Activated naive CD4-positive, alpha-beta T cell treated with anti-CD3 and anti-CD28 coated beads, Interleukin-2, amount 50 U/mL, for 16 hours (primary cell): ENCODE measurements at places on chromosomes 12 and 14.

GRCh38 chr14:105086833-105087307 lies 21.6 kb upstream of the GPR132 start:
- DNase-seq: peak; percentile 83

GRCh38 chr14:24979725-24980239 lies 70.2 kb downstream of the STXBP6 start:
- no peak for DNase-seq

- DNase-seq: no peak
Observed at GRCh38 chr14:35915185-35915584, 89.0 kb downstream of the BRMS1L start.

- DNase-seq: no peak
Observed at GRCh38 chr12:32515137-32515873, 115.9 kb downstream of the FGD4 start.

DNA sequence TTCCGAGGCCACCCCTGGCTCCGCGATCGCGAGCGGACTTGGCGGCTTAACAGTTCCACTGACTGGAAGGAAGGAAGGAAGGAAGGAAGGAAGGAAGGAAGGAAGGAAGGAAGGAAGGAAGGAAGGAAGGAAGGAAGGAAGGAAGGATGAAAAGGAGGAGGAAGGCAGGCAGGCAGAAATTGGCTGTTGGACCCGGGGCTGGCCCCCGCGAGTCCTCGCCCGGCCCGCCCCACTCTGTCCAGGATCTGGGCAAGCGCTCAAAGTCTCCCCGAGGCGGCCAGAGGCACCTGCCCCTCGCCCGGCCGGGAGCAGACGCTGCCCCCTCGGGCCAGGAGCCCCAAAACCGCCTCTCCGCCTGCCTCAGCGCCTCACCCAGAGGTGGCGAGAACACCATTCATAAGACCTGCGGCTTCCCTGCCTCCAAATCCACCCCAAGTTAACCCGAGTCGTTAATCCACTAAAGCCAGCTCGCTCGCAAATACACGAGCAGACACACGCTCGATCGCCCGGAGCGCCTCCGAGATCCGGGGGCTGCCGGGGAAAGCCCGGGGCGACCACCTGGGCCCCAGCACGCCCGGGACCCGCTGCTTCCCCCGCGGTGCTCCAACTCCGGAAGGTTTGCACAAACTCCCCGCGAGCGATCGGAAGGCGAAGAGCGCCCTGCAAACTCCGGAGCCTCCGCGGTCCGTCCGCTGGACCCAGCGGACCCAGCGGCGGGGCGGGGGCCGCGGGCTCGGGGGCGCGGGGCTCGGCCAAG lies 844 bp downstream of the DPF3 start:
- peak; percentile 39 for DNase-seq

- no peak for DNase-seq
Observed at GRCh38 chr14:104900639-104901512, 23.8 kb upstream of the PLD4 start.
